ENCODE measurements at places on chromosomes 4 and X. TPM values are rescaled to one million over a fixed set of nuclear protein-coding genes. Genes with fewer than 3 reads are reported as not detected.

TRPC5OS gene
- total RNA-seq = not detected

BRS3 gene
- total RNA-seq = not detected

CFAP47 gene
- 0.15 TPM for total RNA-seq

NLGN4X gene
- total RNA-seq = not detected

MTHFD2L gene
- 57.6 TPM for total RNA-seq

WAS gene
- 0.20 TPM for total RNA-seq

XG gene
- not detected for total RNA-seq

ASB11 gene
- total RNA-seq = not detected

PGAM4 gene
- 0.22 TPM for total RNA-seq

DIPK2B gene
- not detected for total RNA-seq

NAP1L2 gene
- total RNA-seq = 2.2 TPM

PASD1 gene
- not detected for total RNA-seq

FGA gene
- not detected for total RNA-seq

NUP62CL gene
- 11.8 TPM for total RNA-seq

STK32B gene
- total RNA-seq = 1.6 TPM

UGT2B17 gene
- total RNA-seq = not detected

MEPE gene
- not detected for total RNA-seq

TMSB4X gene
- total RNA-seq = 1,028 TPM

SCOC gene
- total RNA-seq = 70.0 TPM

ZFP92 gene
- 0.67 TPM for total RNA-seq

CHRDL1 gene
- not detected for total RNA-seq

CENPVL2 gene
- not detected for total RNA-seq

GBA3 gene
- total RNA-seq = not detected

All from NCI-H460 (cell line).